Small intestine (tissue), 16 donors: ENCODE measurements at places on chromosomes 4 and X.

DNA sequence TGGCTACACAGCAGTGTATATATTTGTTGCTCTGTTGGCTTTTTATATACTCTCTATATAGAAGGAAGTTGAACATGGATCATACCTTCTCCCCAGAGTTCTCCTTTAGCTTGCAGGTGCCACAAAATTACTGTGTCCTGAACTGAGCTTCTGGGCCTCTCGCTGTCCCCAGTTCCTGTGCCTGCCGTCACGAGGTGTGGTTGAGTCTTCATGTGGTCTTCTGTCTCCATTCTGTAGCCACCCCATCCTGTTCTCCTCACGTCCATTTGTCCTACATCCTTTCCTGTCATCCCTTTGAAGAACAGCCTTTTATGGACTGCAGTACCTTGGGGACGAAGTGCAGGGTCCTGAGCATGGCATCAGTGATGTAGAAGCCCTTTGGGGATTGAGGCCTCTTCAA is 14.5 kb downstream of the TMEM131L start:
- DNase-seq, result no peak

DNA sequence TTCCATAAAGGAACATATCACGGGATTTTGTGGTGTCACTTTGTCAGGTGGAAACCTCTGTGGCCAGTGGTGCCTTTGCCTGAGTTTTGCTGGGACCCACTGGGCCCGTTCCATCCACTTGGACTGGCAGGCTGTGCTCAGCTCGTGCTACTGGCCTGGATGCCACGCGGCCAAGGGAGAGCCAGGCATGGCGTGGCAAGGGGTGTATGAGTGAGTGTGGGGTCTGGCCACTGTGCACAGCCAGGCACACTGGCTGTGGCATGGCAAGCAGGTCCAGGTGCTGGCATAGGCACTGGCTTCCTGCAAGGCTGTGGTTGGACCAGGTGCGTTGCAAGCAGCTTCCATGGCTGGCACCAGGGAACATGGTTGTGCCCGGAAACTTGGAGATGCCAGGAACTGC is 60.8 kb downstream of the TBCK start:
- DNase-seq, result no peak

- DNase-seq, result no peak
These were observed 58.1 kb downstream of the CASP3 start for GRCh38 chr4:184591070-184591677.

- DNase-seq, result no peak
These were observed 274.0 kb downstream of the CHIC1 start for GRCh38 chrX:73836956-73837477.

DNA sequence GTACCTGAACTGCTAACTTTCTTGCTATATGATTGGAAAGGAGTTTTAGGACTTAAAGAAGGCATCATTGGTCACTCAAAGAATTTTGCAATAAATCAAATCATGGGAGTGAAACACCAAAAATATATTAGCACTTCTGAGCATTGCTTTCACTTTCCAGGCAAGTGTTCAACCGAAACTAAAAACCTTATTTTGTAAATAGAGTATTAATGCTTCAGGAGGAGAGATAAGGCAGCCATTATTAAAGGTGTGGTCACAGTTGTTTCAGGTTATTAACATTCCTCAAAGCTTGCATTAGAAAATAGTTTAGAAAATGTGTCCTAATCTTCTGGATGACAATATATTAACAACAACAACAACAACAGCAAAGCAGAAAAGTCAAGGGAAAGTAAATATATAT is 92.3 kb upstream of the TLL1 start:
- DNase-seq, result peak; percentile 38

DNA sequence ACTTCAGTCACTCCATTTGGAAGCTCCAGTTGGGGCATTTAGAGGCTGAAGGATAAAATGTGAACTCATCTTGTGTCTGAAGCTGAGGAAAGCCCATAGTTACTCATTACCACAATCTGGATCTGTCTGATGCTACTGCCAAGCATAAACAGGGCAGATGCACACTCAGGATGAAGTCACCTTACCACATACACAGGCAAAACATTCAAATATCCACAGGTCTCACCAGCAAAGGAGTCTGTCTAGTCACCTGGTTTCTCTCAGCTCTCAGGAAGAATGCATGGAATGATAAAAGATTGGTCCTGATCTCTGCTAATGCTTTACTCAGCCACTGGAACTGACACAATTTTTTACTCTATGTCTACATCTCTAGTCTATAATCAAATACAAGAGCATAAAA is 13.0 kb upstream of the ODAPH start:
- no peak for DNase-seq

DNA sequence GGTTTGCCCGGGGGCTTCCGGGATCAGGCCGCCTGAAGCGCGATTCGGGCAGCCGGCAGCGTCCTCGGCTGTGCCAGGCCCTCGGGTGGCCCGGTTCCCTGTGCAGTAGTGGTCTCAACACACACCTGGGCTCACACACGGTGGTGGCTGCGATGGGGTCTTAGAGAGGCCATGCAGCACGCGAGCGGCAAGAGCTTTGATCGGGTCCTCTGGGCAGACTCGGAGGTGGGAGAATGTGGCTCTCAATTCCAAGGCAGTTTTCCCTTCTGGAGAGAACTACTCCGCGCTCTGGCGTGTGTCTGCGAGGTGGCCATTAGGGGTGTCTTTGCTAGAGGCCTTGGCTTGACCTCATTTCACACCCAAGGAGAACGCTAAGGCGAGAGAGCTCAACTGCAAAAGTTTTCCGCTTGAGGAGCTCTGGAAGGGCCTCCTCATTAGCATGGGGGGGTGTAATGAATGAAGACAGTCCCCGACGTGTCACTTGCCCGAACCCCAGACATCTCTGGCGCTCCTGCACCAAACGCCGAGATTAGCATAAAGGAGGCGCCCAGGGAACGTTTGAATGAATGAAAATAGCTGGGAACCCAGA is 771 bp upstream of the RBPJ start:
- no peak for DNase-seq

- DNase-seq, result no peak
These were observed 144.6 kb upstream of the MAP3K15 start for GRCh38 chrX:19659929-19660328.

DNA sequence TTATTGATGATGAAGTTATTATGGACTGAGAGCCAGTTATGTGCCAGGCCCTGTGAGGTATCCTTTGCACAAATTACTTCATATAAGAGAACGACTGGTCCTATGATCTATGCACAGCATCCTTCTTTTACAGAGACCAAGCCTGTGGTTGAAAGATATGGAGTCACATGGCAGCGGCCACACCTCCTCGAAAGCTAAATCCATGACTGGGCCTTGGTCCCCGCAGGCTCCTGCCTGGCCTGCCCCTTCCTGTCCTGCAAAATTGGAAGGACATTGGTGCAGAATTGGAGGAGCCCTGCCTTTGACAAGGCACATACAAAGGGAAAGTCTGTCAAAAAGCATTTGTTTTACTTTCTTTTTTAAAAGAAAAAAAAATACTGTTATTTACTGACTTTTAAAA is 18.3 kb downstream of the SORBS2 start:
- DNase-seq, result no peak

GRCh38 chr4:142264961-142265360 is 581.1 kb downstream of the INPP4B start:
- DNase-seq, result no peak

- DNase-seq, result no peak
These were observed 32.3 kb downstream of the SUPT20HL1 start for GRCh38 chrX:24392709-24393108.

GRCh38 chrX:21926116-21926515 is 14.4 kb upstream of the SMS start:
- DNase-seq, result no peak

DNA sequence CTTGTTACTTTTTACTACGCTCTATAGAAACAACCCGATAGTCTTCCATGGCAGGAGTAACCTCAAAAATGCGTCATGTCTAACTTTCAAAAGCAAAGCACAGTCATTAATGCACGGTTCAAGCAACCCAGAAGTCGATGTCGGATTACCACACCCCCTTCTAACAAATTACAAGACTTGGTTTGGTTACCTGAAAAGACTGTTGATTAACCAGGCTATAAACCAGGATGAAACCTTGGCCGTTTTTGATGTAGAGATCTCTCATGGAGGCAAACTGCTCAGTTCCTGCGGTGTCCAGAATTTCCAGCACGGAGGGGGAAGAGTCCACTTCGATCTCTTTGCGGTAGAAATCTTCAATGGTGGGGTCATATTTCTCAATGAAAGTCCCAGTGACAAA is 2.4 kb downstream of the RAP2C start:
- DNase-seq, result no peak

GRCh38 chr4:40769266-40769665 is 19.5 kb downstream of the NSUN7 start:
- DNase-seq, result no peak

DNA sequence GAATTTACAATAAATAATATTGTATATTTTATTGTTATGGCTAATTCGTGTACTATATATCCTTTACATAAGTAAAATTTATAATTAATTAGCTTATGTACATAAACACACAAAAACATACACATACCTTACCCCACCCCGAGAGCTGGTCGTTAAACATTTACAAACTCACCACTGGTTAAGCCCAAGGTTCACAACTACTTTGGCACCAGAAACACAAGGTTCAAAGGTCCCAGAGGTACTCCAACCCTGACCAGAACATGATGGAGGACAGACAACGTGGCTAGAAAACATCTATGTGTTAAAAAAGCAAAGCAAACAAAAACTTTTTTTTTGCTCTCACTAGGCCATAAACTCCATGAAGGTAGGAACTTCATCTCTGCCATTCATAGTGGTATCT is 37.7 kb downstream of the SLC25A5 start:
- DNase-seq, result peak; percentile 76

DNA sequence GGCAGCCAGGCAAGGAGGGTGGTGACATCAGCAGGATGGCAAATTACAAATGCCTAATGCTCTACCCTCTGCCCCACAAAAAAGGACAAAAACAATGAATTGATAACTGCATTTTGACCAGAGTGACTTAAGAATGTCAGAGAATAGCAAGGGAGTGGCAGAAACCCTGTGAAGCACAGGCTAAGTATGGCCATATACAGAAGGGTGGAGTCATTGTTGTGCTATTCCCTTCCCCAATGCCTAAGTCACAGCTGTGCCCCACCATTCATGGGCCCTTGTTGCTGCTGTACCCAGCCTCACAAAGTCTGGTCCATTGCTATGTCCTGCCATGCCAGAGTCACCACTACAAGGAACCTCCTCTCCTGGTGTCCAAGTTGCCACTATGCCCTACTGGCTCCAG is 123.1 kb downstream of the NEK1 start:
- DNase-seq, result no peak

DNA sequence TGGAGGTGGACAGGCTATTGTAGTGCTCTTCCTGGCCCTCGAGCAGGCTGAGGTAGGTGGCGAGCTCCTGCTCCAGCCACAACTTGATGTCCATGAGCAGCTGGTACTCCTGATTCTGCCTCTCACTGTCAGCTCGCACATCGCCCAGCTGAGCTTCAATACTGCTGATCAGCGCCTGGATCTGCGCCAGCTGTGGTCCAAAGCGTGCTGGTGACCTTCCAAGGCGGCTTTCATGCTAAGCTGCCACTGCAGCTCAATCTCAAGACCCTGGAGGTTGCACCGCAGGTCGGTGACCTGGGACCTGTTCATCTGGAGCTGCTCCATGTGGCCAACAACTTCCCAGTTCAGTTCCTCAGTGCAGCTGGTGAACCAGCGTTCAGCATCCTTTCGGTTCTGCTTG is 31.2 kb downstream of the LRIT3 start:
- no peak for DNase-seq

DNA sequence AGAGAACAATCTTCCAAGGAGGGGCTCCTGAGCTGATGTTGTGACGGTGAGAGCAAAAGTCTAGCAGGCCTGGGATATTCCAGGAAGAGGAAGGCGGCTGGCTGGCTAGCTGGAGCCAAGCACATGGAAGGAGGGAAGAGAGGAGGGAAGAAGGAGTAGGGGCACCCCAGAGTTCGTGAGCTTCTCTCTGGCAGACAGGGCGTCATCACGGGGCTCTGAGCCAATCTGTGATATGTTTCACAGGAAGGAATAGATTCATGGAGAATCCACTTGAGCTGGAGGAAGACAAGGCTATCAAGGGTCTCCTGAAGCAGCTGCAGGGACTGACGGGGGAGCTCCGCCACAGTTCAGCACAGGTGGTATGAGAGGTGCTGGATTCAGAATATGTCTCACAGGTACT is 73.6 kb downstream of the DHRSX start:
- no peak for DNase-seq

- no peak for DNase-seq
These were observed 180.3 kb upstream of the TENM3 start for GRCh38 chr4:182062936-182063335.

DNA sequence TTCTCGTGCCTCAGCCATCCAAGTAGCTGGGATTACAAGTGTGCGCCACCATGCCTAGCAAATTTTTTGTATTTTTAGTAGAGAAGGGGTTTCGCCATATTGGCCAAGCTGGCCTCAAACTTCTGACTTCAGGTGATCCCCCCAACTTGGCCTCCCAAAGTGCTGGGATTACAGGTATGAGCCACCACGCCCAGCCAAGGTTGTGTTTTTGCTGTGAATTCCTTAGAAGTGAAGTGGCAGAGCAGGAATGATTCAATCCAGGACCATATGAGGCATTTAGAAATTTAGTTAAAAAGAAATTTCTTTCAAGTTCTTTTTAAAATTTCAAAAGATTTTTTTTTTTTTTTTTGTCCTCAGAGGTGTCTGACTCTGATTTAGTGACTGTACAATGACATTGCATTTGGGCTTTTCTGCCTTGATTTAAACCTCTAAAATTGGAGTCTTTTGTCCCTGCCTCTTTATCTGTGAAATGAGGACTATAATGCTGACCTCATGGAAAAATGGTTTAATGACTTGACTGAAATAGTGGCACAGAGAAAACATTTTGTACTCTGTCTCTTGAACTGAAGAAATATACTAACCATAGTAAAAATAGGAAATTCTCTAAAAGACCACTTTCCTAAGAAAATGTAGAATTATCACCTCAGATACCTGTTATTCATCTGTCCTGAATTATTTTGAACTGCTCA is 59.9 kb downstream of the CXCL13 start:
- no peak for DNase-seq

DNA sequence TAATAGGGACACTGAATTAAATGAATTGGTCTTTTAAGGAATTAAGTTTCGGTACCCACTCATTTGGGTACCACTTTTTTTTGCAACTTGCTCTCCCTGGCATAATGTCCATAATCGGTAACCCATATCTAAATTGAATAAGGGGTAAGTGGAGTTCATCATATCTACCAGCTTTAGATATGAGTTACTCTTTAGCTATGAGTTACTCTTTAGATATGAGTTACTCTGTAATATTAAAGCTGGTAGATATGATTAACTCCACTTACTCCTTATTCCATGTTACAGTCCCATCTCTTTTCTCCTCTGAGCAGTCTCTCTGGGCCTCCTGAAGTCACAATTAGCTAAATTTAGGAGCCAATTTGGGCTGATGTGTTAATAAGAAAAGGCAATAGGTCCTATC is 85.7 kb downstream of the TEX13C start:
- DNase-seq, result peak; percentile 1

- no peak for DNase-seq
These were observed 304.4 kb downstream of the DHX15 start for GRCh38 chr4:24279911-24280375.

DNA sequence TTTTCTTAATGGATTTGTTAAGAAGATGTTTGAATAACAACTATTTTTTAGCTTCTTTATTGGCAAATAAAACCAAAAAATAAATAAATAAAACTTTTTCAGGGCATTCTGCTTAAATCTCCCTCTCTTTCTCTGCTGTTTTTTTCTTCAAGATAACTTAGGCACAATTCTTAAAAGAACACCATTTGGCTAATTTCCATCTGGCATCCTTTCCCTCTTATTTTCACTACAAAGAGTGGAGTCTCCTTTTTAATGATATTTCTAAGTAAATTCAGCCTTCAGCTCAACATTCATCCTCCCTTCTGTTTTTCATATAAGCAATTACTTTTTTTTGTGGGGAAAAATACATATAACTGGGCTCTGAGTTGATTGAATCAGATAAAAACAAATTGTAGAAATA is 88.1 kb downstream of the PCDH7 start:
- DNase-seq, result no peak
